Glutamatergic neuron (in vitro differentiated cells): ENCODE measurements at places on chromosomes 5 and 9. TPM values are rescaled to one million over a fixed set of nuclear protein-coding genes. Genes with fewer than 3 reads are reported as not detected.

DNA sequence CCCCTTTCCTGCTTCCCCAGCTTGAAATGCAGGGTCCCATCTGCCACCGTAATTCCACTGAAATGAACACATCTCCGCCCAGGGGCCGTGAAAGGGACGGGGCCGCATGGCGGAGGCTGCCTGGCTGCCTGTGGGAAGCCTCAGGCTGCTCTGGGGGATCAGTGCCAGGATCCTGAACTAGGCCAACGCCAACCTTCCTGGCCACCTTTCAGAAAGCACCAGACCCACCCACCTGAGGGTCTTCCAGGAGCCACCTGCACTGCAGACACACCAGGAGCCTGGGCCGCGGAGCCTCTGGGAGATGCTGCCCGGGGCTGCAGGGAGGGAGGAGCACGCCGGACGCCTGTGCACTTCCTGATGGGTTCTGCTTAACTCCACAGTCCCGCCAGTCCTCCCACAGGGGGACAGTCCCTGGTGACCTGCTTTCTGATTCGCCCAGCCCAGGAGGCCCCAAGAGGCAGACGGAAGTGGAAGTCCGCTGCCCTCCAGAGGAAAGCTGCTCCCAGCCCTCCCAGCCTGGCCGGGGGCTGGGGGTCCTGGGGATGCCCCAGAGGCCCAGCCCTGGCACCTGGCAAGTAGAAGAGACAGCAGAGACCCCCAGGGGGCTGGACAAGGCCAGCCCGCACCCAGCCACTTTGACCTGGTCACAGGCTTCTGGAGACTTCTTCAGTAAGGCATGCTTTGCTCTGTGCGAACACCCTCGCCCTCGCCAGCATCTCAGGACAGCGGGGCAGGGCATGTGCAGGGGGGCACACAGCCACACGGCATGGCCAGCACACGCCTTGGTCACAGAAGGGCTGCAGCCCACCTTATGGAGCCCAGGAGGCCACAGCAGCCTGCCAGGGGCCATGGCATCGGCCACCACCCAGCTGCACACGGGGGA is at the start of gene CARD9:
TSS of gene CARD9 (minus strand) at position 370 of the 883 bp plus-strand sequence. CDS start 1,591 bp downstream, outside the sequence.
- no peak for DNase-seq

DNA sequence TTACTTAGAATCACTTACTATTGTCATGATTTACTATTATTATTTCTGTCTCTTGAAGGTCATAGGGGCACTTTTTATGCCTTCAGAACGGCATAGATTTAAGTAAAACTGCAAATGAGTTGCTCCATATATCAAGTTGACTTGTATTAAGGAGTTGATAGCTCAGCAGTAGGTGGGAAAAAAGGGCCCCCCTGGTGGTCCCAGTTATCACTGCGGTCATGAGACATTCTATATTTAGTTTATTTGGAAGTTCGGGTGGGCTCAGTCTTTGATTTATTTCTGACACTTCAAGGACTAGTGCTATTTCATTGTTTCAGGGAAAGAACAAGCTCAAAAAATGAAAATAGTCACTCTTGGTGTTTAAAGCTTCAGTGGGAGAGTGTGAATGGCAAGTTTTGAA is 159.3 kb downstream of the SLC24A2 start:
- peak; percentile 43 for DNase-seq

- DNase-seq: no peak
Observed at GRCh38 chr5:98798371-98798770, 24.9 kb downstream of the RGMB start.

Gene HTR1A
- 1.2 TPM for total RNA-seq

GRCh38 chr5:68260467-68260866 is 44.9 kb downstream of the PIK3R1 start:
- no peak for DNase-seq
